ENCODE measurements at places on chromosomes 16 and 17.

DNA sequence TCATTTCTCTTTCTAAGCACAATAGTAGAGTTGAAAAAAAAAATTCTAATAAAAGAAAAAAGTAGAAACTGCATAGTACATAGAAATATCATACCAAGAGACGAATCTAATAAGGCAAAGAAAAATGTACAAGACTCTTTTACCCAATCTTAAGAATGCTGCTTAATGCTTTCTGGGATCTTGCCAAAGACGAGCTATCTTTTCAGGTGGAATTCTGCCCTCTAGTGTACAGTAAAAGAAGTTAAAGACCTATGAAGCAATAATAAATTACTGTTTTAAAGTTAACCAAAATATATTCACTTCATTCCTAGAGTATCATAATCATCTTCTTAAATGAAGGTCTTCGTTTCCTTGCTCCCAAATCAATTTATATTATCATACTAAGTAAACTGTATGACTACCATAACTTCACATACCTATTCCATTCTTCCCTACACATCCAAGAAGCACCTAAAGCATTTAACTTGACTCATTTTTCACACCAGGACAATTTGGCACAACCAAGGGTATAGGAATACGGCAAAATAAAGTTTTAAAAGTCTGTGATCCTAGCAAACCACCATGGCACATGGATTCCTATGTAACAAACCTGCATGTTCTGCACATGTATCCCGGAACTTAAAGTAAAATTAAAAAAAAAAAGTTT lies 47.7 kb downstream of the CFDP1 start:
- DNase-seq = no peak

DNA sequence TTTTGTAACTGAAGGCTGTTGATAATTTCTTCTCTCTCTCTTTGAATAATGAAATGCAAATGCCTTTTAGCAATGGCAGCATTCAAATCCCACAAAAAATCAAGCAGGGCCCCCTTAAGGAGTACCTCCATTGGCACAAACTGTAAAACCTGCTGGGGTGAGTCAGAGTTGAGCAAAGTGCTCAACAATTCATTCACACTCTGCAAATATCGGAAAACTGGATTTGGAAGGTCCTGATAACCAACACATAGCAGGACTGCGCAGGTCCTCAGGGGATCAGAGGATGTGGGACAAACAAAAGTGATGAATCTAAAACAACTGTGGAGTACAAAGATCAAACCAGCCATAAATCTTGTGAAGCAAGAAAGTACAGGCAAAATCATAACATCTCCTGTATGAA lies 5.6 kb downstream of the CMTR2 start:
- DNase-seq = no peak

DNA sequence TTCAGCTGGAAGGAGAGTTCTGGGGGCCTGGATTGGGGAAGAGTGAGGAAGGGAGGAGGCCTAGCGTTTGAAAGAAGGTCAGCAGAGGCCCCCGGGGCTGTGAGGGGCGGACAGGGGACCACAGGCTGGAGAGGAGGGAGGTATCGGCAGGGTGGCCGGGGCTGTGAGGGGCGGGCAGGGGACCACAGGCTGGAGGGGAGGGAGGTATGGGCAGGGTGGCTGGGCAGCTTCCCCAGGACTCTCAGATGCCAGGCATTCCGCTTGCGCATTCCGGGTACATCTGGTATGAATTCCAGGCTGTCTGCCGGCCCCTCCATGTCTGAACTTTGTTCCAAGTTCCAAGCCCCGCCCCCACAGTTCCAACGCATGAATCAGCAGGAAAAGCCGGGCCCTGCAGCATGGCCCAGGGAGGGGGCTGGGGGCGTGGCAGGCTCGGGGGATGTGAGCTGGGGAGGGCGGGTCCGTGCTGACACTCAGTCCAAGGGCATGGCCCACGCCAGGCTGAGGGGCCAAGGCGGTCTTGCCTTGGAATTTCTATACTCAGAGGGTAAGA lies 4.3 kb upstream of the TLCD2 start:
- DNase-seq = peak; percentile 51

GRCh38 chr17:55336426-55336825 lies 71.7 kb downstream of the HLF start:
- no peak for DNase-seq

DNA sequence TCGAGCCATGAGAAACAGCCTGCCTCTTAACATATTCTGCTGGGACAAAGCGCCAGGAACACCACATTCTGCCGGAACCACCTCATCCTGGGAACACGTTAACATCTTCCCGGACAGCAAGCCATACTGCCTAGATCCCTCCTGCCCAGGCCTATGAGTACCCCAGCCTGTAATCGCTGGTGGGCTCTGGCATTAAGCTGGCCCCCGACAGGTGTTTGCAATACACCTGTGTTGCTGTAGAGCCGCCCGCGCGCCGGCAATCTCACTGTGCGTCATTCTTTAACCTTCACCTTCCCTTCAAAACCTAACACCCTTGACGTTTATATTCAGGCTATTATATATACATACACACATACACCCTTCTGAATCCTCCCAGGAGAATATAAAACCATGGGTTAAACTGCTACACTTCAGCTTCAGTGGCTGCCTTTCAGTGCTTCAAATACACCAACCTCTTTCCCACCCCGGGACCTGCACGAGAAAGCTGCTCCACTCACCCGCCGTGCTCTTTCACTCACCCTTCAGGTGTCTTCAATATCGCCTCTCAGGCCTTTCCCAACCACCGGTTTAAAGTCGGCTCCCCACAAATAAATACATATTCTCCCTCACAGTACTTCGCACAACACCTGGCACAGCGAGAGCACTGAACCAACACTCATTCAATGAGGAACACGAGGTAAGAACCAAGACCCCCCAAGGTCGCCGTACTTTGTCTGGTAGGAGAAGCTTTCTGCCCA lies 1.0 kb upstream of the ENDOV start:
- no peak for DNase-seq

- no peak for DNase-seq
Measured at GRCh38 chr16:88002211-88002610, 51.0 kb downstream of the BANP start.

DNA sequence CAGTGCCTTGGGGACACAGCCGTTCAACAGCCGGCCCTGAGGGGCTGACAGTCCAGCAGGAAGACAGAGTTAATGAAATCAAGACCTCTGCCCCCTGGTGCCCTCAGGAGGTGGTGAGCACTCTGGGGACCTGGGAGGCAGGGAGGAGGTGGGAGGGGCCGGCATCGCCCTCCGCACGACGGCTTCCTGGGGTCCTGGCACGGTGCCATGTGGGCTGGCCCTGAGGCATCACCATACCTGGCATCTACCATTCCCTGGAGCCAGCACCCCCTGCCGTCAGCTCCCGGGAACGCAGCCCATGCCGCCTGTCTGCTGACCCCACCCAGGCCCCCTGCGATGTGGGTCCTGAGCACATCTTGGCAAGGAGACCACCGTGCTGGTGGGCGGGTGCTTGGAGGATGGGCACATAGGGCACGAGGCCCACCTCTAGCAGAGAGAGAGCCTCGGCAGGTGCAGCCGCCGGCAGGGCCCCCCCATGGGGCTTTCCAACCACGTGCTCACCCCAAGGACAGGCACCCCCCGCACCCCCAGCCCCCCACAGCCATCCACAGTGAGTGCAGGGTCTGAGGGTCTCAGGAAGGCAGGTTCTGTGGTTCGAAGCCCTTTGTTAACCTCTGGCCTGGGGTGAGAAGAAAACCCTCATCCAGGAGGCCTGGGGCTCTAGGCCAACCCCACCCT lies 52.5 kb downstream of the ZFPM1 start:
- DNase-seq = peak; percentile 71

GRCh38 chr16:48235556-48236136 lies 8.5 kb upstream of the LONP2 start:
- no peak for DNase-seq

- no peak for DNase-seq
Measured at GRCh38 chr17:56322991-56323390, 169.7 kb downstream of the ANKFN1 start.

DNA sequence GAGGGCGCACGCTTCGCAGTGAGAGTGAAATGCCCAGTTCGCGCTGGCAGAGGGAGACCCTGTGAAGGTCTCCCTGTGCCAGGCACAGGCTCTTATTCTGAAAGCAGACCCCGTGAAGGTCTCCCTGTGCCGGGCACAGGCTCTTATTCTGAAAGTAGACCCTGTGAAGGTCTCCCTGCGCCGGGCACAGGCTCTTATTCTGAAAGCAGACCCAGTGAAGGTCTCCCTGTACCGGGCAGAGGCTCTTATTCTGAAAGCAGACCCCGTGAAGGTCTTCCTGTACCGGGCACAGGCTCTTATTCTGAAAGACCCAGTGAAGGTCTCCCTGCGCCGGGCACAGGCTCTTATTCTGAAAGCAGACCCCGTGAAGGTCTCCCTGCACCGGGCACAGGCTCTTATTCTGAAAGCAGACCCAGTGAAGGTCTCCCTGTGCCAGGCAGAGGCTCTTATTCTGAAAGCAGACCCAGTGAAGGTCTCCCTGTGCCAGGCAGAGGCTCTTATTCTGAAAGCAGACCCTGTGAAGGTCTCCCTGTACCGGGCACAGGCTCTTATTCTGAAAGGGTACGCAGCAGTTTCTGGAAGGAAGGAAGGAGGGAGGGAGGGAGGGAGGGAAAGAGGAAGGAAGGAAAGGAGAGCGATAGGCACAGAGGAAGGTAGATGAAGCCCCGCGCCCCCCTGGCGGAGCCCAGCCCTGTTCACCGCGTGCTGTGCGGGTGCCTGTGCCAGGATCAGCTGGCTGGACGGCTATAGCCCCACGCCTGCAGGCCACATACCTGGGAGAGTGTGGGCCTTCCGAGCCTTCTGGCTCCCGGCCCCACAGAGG lies 55.3 kb downstream of the WDR45B start:
- DNase-seq = peak; percentile 85

DNA sequence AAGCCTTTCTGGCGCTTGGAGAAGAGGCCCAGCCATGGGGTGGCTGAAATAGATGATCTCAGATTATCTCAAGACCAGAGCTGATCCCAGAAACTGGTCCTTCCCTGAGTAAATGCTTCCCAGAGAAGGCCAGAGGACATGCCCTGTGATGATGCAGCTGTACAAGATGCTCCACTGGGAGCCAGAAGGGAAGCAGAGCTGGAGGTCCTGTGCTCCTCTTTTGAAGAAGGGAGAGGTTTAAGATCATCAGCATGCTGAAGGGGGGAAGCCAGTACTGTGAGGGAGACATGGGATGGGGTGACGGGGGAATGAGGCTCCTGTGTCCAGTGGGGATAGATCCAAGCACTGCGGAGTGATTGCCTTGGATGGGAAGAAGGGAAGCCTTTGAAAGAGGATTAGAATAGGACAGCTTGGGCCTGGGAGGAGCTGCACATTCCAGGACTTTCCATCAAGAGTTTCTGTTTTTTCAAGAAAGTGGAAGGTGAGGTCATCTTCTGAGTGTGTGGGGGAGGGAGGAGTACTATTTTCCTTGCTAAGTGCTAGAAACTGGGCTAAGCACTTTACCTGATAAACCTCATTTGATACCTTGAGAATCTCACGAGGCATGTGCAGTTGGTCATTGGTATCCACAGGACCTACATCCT lies 16.4 kb upstream of the ALOX15B start:
- DNase-seq = no peak

DNA sequence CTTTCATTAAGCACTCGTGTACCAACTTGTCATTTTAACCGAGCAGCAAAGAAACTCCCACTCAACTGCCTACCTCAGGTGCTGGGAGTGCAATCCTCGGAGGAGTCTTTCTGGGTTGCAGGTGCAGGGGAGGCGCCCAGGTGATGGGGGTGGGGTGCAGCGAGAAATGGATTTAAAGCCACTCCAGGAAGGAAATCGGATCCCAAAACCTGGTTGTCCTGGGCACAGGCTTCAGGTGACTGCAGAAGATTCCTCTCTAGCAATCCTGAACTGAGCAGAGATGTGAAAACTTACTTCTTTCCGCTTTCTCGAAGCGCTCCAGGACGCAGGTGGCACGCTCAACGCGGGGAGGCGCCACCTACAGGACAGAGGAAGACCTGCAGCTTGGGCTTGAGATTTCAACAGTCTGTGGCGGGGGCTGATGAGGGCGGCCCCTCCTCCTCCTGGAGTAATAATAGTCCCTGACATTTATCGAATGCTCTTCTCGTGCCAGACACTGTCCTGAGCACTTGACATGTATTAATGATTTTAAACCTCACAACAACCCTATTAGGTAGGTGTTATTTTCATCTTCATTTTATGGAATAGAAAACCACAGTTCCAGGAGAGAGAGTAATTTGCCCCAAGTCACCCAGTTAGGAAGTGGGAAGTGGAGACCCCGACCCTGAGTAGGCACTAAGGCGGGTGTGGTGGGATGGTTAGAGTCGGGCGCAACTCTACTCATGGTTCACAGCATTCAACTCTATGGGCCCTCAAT lies 27.2 kb upstream of the SKAP1 start:
- peak; percentile 76 for DNase-seq

DNA sequence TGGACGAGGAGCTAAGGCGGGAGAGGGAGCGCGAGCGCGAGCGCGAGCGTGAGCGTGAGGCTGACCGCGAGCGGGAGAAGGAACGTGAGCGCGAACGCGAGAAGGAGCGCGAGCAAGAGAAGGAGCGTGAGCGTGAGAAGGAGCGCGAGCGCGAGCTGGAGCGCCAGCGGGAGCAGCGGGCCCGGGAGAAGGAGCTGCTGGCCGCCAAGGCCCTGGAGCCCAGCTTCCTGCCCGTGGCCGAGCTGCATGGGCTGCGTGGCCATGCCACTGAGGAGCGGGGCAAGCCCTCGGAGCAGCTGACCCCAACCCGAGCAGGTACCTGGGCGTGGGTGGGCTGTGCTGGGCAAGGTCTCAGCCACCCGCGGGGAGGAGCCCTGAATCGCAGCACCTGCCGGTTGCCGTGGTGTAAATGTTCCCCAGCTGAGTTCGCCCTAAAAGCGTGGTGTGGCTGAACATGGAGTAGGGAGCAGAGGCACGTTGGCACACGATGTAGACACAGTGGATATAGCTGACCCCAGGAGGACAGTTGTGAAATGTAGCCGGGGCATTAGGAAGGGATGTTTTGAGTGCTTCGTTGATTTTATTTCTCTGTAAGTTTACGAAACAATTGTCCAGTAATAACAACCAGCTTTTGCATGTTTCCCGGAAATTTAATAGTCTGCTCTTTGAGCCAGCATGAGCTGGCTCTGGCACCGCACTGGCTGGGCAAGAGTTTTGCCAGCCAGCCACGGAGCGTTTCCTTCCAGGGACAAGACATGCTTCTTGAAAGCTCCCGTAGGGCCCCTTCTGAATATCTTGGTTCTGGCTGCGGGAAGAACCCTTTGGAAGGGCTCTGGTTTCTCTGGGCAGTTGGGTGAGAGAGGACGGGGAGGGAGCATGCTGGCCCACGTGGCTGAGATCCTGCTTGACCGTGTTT lies 32.1 kb downstream of the GINS2 start:
- DNase-seq = no peak

- no peak for DNase-seq
Measured at GRCh38 chr17:47280072-47280811, 26.6 kb downstream of the ITGB3 start.

DNA sequence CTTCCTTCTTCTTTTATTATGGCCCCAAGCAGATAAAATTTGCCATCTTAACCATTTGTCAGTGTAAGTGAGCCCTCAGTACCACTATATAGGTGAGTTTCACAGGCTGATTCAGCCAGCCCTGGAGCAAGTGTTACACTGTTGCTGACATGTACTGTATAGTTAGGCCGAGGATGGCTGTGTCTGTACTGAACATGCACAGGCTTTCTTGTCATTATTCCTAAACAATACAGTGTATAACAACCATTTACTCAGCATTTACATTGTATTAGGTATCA lies 53.7 kb downstream of the AMFR start:
- DNase-seq = no peak

Data from CD4-positive, alpha-beta T cell treated with Interferon gamma for 1 hour (primary cell).